ENCODE measurements at places on chromosomes 5 and 9.

DNA sequence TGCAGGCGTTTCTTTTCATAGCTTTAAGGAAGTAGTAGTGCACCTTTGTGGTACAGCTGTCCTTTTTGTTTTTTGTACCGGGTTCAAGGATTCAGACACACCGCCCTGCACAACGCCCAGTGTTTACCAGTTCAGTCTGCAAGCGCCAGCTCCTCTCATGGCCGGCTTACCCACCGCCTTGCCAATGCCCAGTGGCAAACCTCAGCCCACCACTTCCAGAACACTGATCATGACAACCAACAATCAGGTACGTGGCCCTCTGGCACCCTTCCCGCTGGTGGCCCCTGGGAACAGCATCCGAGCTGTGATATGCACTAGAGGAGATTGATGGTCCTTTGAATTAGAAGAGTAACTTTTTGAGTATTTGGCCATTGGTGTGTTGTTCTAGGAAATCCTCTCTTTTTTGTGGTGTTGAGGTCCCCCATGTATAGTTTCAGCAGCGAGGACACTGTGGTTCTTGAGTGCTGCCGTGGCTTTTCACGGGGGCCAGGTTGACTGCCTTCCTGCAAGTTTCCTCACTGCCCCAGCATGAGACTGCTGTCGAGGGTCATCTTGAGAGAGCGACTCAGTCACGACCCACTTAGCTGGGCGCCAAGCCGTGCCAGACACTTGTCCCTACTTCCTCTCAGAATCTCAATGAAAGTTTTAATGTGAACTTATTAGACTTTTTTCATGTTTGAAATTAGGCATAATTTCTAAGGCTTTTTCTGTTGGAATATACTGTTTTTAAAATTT is 37.9 kb downstream of the TENT4A start:
- no peak for DNase-seq

GRCh38 chr9:81559197-81559596 is 130.2 kb downstream of the TLE1 start:
- no peak for DNase-seq

DNA sequence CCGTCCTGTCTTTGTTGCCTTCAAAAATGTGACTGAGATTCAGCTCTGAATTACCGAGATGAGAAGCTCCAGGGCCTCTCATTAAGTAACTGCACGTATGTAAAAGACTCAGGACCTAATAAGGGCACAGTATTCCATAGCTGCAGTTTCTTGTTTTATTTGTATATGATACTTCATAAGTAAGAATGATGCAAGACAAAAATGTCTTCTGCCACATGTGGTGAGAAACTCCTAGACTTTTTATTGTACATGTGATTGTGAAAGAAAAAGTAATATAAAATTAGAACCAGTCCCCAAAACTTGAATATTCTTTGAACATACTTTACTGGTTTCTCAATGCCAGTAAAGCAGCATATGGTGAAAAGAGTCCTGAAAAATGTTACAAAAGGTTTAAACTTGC is 110.1 kb upstream of the OTULINL start:
- DNase-seq = no peak

DNA sequence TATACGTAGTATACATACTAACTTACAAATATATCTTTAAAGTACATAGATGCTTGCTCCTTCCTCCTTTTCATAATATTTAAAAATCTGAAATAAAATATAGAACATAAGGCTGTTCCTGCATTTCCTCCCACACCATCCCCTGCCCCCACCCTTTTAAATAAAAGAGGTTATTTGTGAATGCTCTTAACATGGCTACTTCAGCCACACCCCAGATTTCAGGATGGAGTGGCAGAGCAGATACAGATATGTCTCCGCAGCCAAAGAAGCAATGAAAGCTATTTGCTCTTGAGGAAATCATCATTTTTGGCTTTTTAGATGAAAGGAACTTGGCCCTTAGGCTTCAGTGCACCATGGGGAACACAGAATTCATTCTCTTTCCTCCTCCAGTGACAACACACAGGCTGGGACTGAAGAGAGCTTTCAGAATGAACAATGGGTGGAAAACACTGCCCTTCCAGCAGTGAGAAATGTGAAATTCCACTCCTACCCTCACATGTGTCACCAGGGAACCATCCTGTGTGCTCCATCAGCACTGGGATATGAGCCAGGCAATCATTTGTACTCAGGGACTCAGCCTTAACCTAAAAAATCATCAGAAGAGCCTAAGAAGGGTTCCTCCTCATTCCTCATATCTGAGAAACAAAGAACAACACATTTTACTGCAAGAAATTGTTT is 134.3 kb downstream of the PPP2R2B start:
- no peak for DNase-seq

GRCh38 chr5:61089351-61089750 is 72.9 kb downstream of the SMIM15 start:
- no peak for DNase-seq

DNA sequence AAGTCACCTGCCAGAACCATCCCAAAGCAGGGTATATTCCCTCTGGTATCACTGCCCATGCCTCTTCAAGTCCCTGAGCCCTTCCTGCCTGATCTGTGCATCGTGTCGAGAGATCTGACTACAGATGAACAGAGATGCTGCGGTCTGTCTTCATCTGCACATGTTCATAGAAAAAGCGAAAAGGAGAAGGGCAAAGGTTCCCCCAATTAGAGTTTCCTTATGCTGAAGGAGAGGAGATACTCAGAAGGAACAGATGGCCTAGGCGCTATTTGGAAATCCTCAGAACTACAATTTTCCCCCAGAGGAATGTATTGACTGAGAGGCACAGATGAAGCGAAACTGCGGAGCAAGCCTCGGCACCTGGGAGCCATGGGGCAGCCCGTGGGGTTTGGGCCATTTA is 170.9 kb downstream of the SEC61B start:
- DNase-seq = no peak

GRCh38 chr5:137648361-137648760 is 87.5 kb downstream of the KLHL3 start:
- no peak for DNase-seq
